ENCODE measurements at places on chromosomes 11 and 22.

- DNase-seq: no peak
Measured at GRCh38 chr22:37224757-37225420, 12.6 kb upstream of the SSTR3 start.

DNA sequence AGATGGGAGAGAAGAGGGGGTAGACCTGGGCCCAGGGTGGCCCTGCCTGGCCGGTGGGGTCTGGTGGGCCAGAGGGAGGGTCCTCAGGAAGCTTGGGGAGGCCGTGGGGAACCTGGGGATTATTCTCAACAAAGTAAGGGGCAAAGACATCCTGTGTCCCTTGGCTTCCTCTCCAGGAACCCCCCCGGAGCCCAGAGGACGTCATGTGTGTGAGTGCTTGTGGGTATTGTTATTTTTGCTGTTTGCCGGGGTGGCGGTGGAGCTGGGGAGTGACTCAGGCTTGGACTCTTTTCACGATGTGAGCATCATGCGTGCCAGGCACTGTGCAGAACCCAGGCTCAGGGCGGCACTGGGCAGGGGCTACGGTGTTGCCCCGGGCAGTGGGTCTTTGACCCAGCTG is 982 bp upstream of the SHANK3 start:
- DNase-seq: no peak

DNA sequence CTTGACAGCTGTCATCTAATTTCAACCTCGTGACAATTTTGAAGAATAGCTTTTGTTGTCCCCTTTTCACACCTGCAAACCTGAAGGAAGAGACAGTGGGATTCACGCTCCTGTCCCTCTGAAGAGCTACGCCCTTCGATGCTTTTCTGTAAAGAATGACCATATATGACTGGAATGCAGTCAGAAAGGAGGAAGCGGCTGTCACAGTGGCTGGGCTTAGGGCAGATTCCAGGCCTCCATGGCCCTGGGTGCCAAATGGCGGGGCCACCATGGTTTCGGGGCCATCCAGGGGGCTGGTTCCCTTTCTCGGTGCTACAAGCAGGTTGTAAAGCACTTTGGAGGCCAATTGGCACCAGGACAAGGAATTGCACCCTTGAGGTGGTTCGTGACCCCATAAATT is 22.2 kb upstream of the FGF19 start:
- DNase-seq: no peak

DNA sequence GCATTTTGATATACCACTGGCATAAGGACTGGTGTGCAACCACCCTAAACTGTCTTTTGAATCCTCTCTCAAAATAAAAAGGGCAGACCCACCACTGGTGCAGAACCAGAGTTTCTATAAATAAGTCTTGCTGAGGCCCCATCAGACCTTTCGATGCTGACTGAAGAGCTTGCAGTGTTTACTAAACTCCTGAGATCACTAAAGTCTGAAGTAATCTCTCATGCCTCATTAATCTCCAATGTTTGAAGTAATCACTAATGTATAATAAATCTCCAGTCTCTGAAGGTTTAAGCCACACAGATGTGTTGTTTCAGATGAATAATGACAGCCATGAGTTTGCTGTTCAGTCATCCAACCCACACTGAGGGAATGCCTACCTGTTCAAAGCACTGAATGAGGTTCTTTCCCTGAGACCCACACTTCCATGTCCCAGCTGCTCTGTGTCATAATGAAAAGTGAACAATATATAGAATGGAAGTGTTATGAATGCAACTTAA is 50.6 kb upstream of the DEUP1 start:
- no peak for DNase-seq

DNA sequence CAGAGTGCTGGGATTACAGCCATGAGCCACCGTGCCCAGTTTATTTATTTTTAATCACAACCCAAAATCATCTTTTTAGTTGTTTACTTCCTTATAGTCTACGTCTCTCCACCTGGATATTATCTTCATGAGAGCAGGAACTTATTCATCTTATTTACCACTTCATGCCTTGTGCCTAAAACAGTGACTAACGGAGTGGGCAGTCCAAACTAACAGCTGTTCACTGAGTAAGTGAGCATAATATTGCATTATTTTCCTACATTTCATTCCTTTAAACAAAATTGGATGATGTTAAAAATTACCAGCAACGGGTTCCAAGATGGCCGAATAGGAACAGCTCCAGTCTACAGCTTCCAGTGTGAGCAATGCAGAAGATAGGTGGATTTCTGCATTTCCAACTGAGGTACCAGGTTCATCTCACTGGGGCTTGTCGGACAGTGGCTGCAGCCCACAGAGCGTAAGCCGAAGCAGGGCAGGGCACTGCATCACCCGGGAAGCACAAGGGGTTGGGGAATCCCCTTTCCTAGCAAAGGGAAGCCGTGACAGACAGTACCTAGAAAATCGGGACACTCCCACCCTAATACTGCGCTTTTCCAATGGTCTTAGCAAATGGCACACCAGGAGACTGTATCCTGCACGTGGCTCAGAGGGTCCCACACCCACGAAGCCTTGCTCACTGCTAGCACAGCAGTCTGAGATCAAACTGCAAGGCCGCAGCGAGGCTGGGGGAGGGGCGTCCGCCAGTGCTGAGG is 14.1 kb downstream of the TMEM123 start:
- DNase-seq: peak; percentile 67

DNA sequence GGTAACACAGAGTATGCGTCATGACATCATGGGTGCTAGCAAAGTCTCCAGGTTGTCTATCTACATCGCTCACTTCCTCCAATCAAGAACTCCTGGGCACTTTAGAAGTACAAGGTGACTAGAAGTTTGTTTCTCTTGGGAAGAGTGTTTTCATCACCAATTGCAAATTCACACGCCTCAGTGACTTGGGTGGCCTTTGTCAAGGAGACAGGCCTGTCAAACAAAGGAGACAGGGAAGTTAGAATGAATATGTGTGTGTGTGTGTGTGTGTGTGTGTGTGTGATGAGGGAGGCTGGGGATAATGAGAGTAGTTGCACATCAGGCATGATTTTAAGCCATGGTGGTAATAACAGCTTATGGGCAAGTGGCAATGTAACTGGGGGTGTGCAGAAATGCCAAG is 953.2 kb downstream of the OPCML start:
- no peak for DNase-seq
